ENCODE measurements at places on chromosomes 2 and 18. TPM values are rescaled to one million over a fixed set of nuclear protein-coding genes. Genes with fewer than 3 reads are reported as not detected.

ADAM23 gene
- total RNA-seq = 15.7 TPM

KCTD1 gene
- 23.0 TPM for total RNA-seq

GALNT3 gene
- 14.0 TPM for total RNA-seq

NT5DC4 gene
- total RNA-seq = 0.10 TPM

C1QL2 gene
- total RNA-seq = 0.11 TPM

BOLL gene
- not detected for total RNA-seq

CAPN14 gene
- 0.28 TPM for total RNA-seq

All from spinal cord (tissue), 10 donors.